ENCODE measurements at places on chromosomes 12 and 14. TPM values are rescaled to one million over a fixed set of nuclear protein-coding genes. Genes with fewer than 3 reads are reported as not detected.

DNA sequence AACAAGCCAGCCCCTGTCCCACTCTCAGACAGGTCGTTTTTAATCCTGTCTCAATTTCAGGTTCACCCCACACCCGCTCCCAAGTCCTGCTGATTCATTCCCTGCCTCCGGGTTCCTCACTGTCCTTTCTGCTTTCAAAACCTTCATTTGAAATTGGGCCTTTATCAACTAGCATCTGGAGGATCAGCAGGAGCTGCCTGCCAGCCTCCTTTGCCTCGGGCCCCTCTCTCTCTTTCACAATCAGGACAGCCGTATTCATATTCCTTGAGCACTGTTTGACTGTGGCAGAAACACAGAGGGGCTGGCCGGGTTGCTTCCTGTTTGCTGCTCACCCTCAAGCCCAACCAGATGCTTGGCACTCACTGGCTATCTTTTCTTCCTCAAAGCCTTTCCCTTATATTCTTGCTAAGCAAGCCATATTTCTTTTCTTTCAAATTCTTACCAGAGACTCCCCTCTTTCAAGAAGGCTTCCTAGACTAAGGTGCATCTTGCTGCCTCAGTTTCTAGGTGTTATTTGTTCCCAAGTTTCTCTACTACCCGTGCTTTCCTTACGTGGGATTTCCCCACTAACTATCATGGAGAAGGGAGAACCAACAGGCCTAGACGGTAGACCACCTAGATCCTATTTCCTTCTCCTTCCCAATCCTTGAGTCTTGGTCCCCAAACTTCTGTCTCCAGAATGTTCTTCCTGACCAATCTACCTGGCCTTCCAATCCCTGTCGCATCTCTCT lies 3.0 kb downstream of the GALNT6 start:
- DNase-seq = peak; percentile 49

GRCh38 chr12:2751686-2752085 lies 43.1 kb upstream of the FKBP4 start:
- no peak for DNase-seq

- no peak for DNase-seq
These were observed 1.4 kb downstream of the APAF1 start for GRCh38 chr12:98646294-98647090.

DNA sequence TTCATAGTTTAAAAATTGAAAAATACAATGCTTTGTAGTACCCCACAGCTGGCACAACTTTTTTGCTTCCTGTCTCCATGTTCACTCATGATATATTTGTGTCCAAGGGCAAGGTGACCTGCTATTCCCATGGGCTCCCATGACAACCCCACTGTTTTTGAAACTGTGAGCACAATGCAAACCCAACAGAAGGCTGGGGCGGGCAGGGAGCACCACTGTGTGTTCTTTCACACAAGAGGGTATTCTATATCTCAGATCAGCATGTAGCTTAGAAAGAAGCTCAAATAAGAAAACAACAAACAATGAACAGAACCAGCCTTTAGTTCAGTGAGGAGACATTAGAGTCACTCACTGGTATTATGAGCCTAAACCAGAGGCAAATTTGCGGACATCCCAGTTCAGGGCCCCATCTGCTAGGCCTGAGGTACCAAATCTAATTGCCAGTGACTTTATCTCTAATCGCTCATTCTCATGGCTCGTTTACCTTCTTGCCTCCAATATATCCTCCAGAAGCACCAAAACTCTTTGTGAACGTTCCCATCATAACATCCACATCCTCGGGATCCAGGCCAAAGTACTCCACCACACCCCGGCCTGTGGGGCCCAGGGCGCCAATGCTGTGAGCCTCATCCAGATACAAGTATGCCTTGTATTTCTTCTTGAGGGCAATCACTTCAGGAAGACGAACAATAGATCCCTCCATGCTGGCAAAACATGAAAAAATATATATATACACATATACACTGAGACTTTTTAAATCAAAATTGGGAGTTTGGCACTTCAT lies 56.4 kb upstream of the ISM2 start:
- DNase-seq = no peak

GRCh38 chr12:7486512-7486911 lies 17.1 kb downstream of the CD163 start:
- DNase-seq = no peak

Gene RASSF8
- 28.7 TPM for polyA plus RNA-seq

DNA sequence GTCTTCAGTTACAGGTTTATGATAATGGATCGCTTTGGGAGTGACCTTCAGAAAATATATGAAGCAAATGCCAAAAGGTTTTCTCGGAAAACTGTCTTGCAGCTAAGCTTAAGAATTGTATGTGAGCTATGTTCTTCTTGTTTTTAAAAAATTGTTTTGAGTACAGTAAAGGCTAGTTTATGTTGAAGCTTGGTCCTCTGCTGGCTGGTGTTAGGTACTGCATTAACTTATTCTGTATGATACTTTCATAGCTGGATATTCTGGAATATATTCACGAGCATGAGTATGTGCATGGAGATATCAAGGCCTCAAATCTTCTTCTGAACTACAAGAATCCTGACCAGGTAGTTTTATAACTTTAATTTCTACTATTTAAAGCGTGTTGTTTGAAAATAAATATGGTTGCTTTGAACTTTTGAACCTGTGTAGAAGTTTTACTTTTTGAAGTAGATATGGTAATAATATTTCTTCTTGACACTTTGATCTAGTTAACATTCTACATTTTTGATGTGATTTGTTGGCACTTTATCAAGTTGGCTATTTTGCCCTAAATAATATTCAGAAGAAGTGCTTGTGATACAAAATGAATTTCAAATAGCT lies 55.7 kb downstream of the VRK1 start:
- peak; percentile 22 for DNase-seq

- DNase-seq = no peak
These were observed 57.4 kb downstream of the CMAS start for GRCh38 chr12:22103418-22103817.

Gene KRT71
- polyA plus RNA-seq = not detected

Gene HOXC11
- not detected for polyA plus RNA-seq

GRCh38 chr12:49541911-49542505 lies 3.2 kb downstream of the KCNH3 start:
- no peak for DNase-seq

Gene LRP1-AS
- not detected for polyA plus RNA-seq

GRCh38 chr14:78424311-78424710 lies 254.1 kb downstream of the NRXN3 start:
- DNase-seq = no peak

DNA sequence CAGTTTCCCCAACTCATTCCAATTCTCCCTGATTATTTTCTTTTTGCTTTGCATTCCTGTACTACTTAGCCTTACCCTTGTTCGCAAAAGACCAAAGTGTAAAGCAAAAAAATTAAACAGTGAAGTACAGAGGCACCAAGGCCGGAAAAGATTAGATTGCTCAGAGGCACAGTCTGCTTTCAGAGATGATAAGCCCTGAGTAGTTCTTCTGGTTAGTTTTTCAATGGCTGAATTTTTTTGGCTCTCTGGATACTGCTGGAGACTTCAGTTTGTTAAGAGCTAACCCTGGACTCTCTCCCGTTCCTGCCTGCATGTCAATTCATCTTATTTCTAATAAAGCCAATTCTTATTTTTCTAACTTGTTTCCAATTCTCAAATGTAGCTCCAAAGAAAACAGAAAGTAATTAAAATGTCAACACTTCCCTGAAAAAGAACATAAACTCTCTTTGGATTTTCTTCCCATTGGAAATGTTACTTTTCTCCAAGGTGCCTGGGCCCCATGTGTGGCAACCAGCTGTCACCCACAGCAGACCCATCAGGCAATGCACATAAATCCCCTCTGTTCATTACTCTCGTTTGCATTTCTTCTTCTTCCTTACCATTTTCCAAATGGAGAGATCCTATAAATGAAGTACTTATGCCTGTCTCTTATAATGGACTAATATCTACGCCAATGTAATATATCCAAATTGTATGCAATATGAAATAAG lies 142.8 kb downstream of the BTG1 start:
- DNase-seq = no peak

Gene SAMD4A
- polyA plus RNA-seq = 2.2 TPM

Gene DEGS2
- not detected for polyA plus RNA-seq

All from adrenal gland (tissue), 19 donors.